ENCODE measurements at places on chromosomes 1 and 21.
A peak's percentile ranks its signal among the peaks of the same experiment; 100 is the strongest.

- DNase-seq = no peak
Measured at GRCh38 chr1:109267743-109268300, 15.1 kb downstream of the PSRC1 start.

GRCh38 chr1:211511947-211512346, 20.0 kb upstream of the RD3 start:
- DNase-seq = no peak

- no peak for DNase-seq
Measured at GRCh38 chr1:4973341-4973740, 318.9 kb downstream of the AJAP1 start.

- DNase-seq = no peak
Measured at GRCh38 chr1:117608115-117608615, 2.3 kb downstream of the TENT5C start.

GRCh38 chr1:157292302-157292701, 154.1 kb upstream of the ETV3 start:
- no peak for DNase-seq

DNA sequence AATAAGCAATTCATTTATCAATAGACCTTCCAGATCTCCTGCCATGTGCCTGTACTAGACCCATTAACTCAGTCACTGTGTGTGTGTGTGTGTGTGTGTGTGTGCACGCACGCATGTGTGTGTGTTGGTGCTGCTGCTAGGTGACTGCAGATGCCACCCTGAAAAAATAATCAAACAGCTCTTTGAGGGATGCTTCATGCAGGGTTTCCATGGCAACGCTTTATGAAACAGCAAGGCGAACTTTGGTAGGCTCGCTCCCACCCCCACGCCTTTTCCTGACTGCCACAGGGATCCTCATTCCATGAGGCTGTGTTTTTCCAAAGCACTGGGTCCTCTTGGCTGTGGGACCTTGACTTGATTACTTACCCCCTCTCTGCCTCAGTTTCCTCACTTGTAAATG, 94.0 kb downstream of the HMGB4 start:
- no peak for DNase-seq

GRCh38 chr1:231629132-231629531, 2.5 kb downstream of the DISC1 start:
- DNase-seq = no peak

DNA sequence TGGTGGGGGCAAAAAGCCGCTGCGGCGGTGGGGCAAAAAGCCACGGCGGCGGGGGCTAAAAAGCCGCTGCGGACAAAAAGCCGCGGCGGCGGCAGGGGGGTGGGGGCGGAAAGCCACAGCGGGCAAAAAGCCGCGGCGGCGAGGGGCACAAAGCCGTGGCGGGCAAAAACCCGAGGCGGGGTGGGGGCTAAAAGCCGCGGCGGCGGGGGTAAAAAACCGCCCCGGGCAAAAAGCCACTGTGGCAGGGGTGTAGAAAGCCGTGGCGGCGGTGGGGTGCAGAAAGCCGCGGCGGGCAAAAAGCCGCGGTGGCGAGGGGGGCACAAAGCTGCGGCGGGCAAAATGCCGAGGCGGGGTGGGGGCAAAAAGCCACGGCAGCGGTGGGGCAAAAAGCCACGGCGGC, 3901.8 kb downstream of the SRGAP2C start:
- DNase-seq = no peak

DNA sequence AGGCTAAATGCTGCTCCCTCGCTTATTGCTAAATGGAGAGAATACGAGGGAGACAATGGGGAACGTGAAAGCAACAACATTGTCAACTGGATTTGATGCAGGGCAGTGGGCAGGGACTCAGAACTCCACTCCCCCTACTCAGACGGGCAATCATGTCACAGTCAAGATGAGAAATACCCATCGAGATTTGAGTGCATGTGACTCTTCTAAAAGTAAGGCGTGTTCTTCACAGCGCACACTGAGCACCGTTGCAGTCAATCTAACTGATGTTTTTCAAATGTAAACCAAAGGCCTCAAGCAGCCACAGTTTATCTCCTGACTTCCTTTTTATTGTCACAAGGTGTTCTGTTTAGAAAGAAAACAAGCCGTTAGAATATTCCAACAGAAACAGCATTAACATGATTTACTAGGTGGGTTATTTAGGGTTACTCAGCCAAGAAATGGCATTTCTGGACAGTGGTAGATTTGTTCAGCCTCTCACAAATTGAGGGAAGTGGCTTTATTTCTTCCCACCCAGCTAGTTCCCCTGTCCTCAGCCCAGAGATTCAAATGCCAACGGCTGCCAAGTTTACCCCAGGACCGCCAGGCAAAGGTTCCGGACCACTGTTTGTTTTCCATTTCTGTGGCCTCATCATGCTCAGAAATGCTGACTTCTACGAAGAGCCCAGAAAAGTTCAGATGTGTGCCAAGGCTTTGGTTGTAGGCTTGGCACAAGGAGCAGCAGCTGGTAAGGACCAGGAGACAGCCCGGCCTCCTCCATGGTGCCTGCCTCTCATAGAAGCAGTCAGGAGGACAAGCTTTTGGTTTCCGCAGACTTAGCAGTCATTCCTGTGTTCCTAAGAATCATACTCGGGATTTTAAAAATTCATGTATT, 171.4 kb downstream of the KIF26B start:
- DNase-seq = no peak

- DNase-seq = no peak
Measured at GRCh38 chr1:34843392-34844251, 15.9 kb downstream of the SMIM12 start.

DNA sequence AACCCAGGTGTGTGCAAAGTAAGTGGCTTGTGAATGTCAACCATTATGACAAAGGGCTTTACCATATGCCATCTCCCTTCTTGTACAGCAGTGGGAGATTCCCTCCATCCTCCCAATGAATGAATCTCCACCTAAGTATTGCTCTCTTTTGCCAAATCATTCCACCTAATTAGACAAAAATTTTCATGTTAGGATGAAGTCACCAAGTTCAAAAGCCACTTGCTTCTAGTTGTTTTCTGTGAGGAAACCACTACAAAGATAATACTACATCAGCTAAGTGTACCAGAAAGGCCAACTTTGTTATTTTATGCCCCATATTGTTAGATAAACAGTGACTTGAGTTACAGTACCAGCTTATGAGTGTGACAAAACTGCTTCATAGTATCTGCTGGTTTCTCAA, 34.3 kb downstream of the FAM78B start:
- DNase-seq = no peak

- no peak for DNase-seq
Measured at GRCh38 chr1:102434421-102434820, 437.7 kb upstream of the OLFM3 start.

GRCh38 chr1:63119575-63120155, 202.7 kb upstream of the FOXD3 start:
- no peak for DNase-seq

GRCh38 chr1:113976609-113977278, 2.5 kb upstream of the OLFML3 start:
- no peak for DNase-seq

DNA sequence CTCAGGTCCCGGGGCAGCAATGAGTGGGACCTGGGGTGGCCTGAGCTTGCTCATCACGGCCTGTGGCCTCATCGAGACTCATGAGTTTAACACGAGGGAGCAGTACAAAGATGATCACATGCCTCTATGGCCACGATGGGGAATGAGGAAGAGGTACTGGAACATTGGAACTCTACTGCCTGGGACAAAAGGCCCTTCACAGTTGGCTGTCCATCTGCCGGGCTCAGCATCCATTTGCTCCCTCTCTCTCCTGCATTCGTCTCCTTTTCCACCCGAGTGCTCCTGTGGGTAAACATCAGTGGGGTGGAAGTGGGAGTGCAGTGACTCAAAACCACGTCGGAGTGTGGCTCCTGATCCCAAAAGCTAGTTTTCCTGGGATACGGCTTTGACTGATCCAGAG, 124.9 kb downstream of the KAZN start:
- no peak for DNase-seq

DNA sequence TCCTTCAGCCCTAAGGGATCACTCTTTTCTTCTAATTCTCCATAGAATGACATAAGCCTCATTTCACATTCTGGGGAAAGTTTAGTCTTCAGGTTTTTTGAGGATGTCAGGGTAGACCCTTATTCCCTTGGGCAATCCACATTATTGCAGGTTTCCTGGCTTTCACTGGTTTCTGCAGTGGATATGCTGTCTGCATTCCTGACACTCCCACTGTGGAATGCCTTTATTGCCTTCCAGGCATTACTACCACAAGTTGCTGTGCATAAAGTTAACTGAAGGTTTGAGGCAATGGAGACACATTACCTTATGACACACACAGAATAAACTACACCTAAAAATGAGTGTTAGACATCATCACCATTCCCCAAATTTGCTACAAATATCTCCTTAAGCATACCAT, 12.7 kb downstream of the FASLG start:
- no peak for DNase-seq

GRCh38 chr21:33893917-33894316, 21.7 kb downstream of the ATP5PO start:
- DNase-seq = no peak

DNA sequence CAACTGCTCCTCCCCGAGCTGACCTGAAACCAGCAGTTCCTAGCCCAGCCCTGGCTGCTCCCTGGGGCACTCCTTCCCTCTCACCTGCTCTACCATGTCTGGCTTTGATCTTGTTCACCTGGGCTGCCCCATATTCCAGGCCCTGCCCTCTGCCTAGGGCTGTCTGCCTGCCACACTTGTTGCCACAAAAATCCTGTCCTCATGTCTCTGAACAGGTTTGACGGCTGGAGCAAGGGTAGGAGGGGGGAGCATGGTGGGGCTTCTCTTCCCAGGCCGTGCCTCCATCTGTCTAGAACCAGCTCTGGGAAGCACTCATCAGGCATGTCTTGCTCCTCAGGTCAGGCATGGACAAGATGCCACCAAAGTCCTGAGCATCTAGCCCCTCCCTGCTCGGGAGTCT, 44.3 kb upstream of the WNT2B start:
- no peak for DNase-seq

DNA sequence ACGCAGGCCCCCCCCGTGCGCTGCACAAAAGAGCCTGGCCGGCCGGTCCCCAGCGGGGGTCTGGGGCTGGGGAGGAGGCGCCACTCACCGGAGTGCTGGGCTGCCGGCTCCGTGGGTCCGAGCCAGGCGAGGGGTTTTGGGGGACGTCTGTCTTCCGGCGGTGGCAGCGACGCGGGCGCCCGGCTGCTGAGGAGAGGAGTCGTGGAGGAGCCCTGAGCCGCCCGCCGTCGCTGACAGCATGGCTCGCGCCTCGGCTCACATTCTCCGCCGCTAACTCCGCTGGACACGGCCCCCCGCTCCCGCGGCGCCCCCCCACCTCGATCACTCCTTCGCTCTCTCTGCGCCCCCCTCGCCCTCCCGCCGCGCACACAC, 649 bp downstream of the AHDC1 start:
- no peak for DNase-seq

GRCh38 chr21:42303443-42303842, 11.8 kb downstream of the TFF3 start:
- DNase-seq = no peak

DNA sequence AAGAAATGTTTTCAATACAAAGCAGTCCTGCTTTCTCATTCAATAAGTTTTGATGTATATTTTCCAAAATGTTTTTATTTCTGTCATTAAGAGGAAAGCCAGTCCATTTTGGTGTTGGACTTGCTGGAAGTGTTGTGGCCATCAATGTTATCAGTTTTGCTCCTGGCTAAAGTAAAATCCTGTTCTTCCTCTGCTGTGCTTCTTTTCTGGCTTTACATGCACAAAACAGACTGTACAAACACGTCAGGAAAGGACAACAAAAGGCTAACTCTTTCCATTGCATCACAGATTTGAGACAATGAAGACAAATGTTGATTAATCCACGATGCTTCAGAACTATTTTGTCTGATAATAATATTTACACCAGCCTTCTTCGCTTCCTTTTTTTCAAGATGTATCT, 735.4 kb downstream of the LTN1 start:
- no peak for DNase-seq

DNA sequence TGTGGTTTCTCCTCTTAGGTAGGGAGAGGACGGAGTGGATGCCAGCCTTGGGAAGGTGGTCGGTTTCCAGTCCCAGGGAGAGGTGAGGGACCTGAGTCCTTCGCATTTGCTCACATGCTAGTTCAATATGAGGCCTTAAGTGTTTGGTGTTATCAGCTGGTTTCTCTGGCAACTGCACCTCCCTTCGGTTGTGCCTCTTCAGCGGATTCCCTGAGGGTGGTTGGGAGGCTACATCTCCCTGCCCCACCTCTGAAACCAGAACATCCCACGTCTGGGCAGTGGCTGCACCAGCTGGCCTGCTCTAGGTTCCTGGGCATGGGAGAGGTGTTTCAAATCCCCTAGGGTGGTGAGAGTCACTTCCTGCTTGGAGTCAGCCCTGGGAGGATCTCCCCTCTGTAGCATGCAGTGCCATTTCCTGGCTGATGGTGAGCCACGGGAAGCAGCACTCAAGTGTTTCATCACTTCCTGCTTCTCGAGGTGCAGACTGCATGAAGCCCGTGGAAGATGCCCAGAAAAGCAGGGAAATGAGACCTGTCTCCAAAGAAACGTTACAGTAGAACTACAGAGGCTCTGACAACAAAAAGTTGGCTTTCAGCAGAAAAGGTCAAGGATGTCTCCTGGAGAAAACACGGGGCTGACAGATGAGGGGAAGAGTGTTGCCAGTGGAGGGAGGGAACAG, 4.5 kb downstream of the TMEM125 start:
- peak; percentile 44 for DNase-seq

DNA sequence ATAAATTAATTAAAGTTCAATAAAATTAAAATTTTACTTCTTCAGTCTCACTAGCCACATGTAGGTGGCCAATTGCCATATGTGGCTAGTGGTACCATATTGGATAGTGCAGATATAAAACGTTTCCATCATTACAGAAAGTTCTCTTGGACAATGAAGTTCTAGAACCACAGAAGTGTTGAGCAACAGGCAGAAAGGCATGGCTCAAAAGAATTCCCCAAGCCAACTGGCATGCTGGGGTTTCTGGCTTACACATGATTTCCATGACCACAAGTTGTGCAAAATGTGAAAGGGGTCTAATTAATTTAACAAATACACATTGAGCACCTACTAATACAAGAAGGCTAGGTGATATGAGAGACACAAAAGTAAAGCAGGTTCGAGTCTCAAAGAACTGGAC, 72.2 kb upstream of the CDC42BPA start:
- DNase-seq = no peak

DNA sequence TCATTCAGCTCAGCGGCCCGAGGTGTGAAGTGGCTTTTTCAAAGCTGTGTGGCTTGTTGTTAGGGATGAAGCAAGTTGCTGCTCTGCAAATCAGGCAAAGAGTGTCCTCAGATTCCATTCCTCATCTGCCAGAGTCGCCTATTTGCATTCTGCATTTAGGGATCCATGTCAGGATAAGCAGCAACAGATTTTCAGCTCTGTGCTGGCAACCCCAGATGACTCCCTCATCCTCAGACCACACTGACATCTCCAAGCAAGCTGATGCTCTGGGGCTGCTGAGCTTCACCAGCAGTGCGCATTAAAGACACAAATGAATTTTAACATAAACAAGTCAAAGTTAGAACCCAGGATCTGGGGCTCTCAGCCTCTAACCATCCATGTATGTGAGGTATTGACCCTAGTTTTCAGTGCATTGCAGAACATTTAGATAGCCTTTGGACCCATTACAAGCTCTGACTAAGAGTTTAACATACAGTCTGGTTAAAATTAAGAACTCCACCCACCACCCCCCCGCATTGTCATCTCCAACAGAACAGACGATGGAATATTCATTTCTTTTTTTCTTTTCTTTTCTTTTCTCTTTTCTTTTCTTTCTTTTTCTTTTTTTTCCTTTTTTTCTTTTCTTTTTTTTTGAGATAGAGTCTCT, 10.9 kb downstream of the CFAP107 start:
- DNase-seq = no peak
